ENCODE measurements at places on chromosomes 7 and 10.

DNA sequence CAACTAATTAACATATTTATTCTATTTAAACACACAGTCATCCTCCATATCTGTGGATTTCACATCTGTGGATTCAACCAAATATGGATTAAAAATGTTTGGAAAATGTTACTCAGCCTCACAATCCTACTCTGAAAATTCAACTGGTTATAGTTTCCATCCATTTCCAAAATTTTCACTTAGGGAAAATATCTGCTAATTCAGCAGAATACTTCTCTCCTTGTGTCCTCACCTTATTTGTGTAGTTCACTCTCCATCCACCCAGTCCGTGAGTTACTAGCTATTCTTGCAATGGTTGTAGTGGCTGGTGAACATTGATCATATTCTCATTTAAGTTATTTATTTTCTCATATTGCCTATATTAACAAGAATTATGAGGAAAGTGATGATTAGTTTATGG is 77.6 kb upstream of the PRKCQ start:
- DNase-seq = no peak

GRCh38 chr10:13068071-13068470 is 31.9 kb upstream of the OPTN start:
- no peak for DNase-seq

- DNase-seq = peak; percentile 69
These were observed 30.2 kb upstream of the CYP26C1 start for GRCh38 chr10:93030409-93030808.

DNA sequence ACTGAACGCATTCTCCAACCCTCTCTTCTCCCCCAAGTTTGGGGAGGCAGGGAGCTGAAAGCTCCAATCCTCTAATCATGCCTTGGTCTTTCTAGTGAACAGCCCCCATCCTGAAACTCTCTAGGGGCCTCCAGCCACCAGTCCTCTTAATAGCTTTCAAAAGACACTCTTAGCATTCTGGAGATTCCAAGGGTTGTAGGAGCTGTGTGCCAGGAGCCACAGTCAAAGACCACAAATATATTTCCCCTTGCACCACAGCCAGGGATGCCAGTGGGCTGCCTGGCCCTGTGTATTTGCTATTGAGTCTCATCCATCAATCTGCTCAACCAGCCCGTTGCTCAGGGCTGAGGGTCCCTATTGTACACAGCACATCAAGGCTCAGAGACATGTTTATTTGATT is 18.5 kb upstream of the MLXIPL start:
- DNase-seq = no peak

DNA sequence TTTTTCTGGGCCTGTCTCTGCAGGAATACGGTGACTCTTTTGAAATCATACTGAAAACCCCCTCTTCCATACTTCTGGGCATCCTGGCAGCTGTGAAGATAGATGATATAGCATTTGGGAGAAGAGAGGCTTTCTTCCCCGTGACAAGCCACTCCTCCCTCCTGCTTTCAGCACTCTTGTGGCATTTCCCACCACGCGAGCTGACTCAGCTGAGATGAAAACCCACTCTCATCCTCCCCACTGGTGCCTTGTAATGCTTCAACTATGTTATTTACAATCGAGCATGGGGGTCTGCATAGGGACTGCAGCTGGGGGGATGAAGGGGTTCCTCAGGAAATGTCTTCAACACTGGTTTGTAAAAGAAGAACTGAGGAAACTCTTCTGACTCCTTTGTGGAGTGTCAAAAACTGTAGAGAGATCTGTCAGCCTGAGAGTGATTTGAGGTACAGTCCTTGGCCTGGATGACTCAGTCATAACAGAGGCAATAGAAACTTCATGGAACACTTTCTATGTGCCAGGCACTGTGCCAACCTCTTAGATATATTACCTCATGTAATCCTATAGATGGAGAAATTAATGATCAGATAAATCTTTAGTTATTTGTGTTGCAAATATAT is 1.7 kb upstream of the TBATA start:
- peak; percentile 22 for DNase-seq

GRCh38 chr10:117217196-117217761 is 20.0 kb downstream of the KCNK18 start:
- no peak for DNase-seq

- DNase-seq = no peak
These were observed 8.3 kb upstream of the PIP4K2A start for GRCh38 chr10:22722626-22723169.

DNA sequence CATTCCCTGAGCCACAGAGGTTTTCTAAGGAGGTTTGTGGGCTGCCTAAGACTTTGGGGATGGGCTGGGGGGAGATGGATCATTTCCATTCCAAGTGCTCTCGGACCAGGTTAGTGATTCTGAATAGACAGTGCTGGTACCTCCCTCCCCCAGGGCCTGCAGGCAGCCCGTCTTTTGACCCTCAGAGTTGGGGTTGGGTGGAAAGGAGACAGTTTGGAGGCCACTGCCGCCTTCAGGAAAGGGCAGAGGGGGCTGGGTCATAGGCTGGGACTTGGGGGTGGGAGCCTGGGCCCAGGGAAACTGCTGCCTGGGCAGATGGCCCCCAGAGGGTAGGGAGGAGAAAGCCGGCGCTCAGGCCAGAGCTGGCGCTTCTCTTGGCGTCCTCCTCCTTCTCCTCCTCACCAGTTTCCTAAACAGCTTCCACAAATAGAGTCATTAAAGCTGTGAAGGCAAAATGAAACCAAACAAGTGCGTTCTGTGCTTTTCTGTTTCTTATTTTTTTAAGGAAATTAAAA is 4.4 kb downstream of the UNC5B start:
- DNase-seq = peak; percentile 24

DNA sequence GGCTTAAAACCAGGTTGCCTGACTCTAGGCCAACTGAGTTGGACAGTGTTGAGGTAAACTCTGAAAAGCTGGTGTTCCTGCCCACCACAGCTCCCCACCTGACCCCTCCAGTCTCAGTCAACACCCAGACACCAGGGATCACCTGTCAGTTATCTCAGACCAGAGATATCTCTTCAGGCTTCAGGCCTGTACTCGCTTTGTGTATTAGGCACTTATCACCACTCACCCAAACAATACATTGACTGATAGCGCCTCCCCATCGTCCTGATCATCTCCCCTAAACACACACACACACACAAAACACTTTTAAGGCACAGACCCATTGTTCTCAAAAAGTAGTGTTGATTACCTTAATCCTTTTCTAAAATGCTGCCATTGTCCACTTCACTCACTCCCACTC is 111.5 kb downstream of the PLCE1 start:
- no peak for DNase-seq
